ENCODE measurements at places on chromosomes 1 and 21. TPM values are rescaled to one million over a fixed set of nuclear protein-coding genes. Genes with fewer than 3 reads are reported as not detected.

DNA sequence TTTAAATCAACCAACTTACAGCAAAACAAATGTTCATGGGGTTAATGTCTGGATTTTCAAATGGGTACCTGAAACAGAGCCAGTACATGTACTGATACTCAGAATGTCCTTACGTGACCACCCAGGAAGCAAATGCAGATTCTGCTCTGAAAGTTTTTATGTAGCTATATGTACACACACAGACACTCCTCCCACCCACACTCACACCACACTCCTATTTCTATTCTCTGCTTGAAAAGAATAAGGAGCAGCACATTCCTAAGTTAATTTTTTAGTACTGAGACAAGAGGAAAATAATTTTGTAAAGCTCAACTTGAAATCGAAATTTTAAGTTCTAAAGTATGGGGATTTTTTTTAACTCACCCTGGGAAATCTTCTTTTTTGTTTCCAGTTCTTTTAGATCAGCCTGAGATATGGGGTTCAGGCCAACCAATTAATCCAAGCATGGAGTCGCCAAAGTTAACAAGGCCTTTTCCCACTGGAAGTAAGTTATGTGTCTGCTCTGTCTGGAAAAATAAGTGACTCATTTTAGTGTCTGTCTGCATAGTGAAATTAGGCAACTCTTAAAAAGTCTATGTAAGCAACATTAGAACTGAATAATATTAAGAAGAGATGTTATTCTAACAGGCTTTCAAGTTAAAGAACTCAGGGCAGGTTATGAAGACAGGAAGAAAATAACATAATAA is 75.5 kb upstream of the DYNLT5 start:
- no peaks in the 10 kb centered on the region for H3K4me1 ChIP-seq
- H3K27ac ChIP-seq, result no peak overlapping the region
- DNase-seq, result no peak
- H3K27me3 ChIP-seq, result no peaks in the 10 kb centered on the region
- H3K36me3 ChIP-seq, result no peaks in the 10 kb centered on the region

DNA sequence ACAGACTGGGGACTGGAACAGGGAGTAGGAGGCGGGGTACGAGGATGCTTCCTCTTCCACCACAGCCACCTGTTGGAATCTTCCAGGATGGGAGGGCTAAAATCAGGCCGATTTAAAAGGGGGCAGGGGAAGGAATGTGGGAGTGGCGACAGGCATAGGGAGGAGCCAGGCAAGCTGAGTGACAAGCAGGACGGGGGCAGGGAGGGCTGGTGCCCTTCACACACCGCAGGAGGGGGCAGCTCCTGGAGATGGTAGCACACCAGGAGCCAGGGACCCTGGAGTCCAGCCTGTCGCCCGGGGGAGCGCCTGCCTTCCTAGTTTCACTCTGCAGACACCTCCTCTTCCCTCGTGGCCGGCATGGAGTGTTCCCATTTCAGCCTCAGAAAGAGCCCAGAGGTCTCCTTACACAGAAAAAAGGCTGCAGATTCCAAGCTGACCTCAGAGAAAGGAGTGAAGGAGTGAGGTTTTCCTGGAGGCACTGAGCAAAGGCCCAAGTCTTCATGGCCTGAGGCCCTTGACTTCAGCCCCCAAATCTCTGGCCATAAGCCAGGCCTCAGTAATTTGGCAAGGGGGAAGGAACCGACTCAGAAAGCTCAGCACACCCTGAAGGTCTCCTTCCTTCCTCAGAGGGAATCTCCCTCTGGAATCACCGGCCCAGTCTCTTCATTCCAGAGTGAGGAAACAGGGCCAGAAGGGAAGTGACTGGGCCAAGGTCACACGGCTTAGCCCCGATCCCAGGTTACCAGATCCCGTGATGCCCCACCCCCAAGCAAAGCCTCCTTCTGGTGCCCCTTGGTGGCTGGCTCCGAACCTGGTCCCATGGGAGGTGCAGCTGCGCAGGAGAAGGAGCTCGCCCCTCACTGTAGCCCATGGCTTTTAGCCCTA is 8.1 kb downstream of the BLACAT1 start:
- no peaks in the 10 kb centered on the region for H3K27me3 ChIP-seq
- DNase-seq, result peak; percentile 64
- H3K4me3 ChIP-seq, result peak overlapping the region; percentile 38
- peaks cover 28% of the 10 kb centered on the region for H3K4me1 ChIP-seq

DNA sequence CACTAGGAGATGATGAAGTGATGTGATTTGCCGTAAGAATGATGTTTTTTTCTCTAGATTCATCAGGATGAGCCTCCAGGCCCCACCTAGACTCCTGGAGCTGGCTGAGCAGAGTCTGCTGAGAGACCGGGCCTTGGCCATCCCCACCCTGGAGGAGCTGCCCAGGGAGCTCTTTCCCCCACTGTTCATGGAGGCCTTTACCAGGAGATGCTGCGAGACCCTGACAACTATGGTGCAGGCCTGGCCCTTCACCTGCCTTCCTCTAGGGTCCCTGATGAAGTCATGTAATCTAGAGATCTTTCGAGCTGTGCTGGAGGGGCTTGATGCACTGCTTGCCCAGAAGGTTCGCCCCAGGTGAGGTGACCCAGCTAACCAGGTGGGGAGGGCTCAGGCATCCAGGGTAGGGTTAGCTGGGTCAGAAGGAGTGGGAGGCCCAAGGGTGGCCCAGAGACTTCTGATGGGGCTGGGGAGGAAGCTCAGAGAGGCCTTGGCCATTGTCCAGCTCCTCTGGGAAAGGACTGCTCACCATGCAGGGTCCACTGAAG is 1.3 kb downstream of the PRAMEF12 start:
- H3K27me3 ChIP-seq, result no peaks in the 10 kb centered on the region
- H3K4me3 ChIP-seq, result no peak overlapping the region
- H3K27ac ChIP-seq, result no peak overlapping the region
- DNase-seq, result no peak
- H3K36me3 ChIP-seq, result no peaks in the 10 kb centered on the region

- no peaks in the 10 kb centered on the region for H3K36me3 ChIP-seq
- H3K27ac ChIP-seq, result no peak overlapping the region
- no peaks in the 10 kb centered on the region for H3K4me1 ChIP-seq
- H3K27me3 ChIP-seq, result no peaks in the 10 kb centered on the region
- DNase-seq, result no peak
- H3K4me3 ChIP-seq, result no peak overlapping the region
Measured at GRCh38 chr21:31498985-31499384, 154.9 kb upstream of the TIAM1 start.

GRCh38 chr1:234253732-234254131 is 119.5 kb upstream of the COA6 start:
- DNase-seq, result no peak
- no peaks in the 10 kb centered on the region for H3K36me3 ChIP-seq
- H3K27ac ChIP-seq, result no peak overlapping the region
- no peaks in the 10 kb centered on the region for H3K4me1 ChIP-seq
- no peaks in the 10 kb centered on the region for H3K27me3 ChIP-seq

DNA sequence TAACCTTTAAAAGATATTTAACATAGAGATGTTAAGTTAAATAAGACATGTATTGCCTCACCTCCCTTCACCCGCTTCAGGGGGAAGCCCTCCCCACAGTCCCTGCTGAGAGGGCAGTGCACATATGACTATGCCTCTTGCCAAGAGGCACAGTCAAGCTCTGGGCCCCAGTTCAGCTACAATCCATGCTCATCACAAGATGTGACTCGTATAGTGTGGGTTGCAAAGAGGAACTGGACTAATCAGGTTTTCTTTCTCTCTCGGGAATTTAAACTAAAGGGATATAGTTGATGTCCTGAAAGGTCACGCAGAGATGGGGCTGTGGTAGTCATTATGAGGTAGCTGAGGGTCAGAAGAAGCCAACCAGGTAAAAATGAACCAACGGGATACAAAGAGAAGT is 35.6 kb downstream of the LYST start:
- peaks cover 8% of the 10 kb centered on the region for H3K4me1 ChIP-seq
- peak; percentile 60 for DNase-seq
- H3K27ac ChIP-seq, result no peak overlapping the region

DNA sequence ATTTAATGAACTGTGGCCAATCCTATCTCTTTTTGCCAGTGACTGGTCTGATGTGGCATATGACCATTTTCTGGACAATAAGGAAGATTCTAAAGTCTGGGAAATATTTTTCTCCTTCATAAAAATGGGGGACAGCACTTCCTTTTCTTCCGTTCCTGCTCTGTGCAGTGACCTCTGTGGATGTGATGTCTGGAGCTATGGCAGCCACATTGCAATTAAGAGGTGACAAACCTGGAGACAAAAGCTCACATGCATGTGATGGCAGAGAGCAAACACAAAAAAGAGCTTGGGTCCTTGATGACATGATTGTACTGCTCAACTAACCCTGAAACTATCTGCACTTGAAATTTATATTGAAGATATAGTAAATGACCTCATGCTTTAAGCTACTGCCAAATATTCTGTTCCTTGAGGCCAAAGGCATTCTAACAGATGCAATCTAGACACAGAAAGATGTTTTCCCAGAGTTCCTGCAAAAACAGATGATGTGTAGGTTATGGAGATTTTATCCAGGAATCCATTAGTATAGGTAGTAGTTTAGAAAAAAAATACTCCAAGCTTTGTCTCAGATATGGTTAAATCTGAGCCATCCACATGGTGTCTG is 2.2 kb upstream of the MAGI3 start:
- H3K27ac ChIP-seq, result no peak overlapping the region
- no peak for DNase-seq
- no peaks in the 10 kb centered on the region for H3K27me3 ChIP-seq

- H3K27me3 ChIP-seq, result no peaks in the 10 kb centered on the region
- H3K27ac ChIP-seq, result no peak overlapping the region
- H3K36me3 ChIP-seq, result no peaks in the 10 kb centered on the region
Measured at GRCh38 chr1:210248341-210248740, 15.7 kb downstream of the SERTAD4 start.

The PCBP3 gene
- total RNA-seq, result 5.1 TPM
